ENCODE measurements at places on chromosomes 2 and 18. TPM values are rescaled to one million over a fixed set of nuclear protein-coding genes. Genes with fewer than 3 reads are reported as not detected.

DNA sequence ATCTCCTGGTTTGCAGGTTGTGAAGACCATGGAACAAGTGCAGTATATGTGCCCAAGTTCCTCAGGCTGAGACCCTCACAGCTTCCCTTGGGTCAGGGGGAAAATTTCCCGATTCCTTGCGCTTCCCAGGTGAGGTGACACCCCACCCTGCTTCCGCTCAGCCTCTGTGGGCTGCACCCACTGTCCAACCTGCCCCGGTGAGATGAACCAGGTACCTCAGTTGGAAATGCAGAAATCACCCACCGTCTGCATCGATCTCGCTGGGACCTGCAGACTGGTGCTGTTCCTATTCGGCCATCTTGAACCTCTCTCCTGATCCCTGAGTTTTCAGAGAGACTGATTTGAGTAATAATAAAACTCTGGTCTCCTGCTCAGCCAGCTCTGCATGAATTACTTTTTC is 30.6 kb downstream of the CHCHD5 start:
- DNase-seq = no peak
- H3K4me1 ChIP-seq = peaks cover 2% of the 10 kb centered on the region
- no peak overlapping the region for H3K27ac ChIP-seq
- H3K4me3 ChIP-seq = no peak overlapping the region

- H3K4me3 ChIP-seq = no peak overlapping the region
- no peaks in the 10 kb centered on the region for H3K36me3 ChIP-seq
Observed at GRCh38 chr2:236895497-236895896, 190.2 kb upstream of the COPS8 start.

DNA sequence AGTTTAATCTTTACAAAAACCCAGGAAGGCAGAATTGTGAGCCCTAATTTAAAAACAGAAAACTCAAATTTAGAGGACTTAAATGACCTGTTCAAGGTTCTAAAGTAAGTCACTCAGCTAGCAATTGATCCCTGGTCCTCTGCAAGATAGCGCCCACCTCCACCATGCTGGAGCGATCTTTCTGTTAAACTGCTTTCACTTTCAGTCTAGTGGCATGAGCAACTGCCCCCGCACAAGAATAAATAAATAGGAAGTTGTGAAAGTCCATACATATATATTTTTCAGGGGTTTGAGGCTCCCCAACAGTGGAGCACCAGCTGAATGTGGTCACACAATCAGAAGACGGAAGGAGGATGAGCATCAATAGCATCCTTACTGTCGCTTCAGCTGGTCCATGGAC is 217.9 kb downstream of the NAPG start:
- H3K4me3 ChIP-seq = no peak overlapping the region
- H3K27ac ChIP-seq = no peak overlapping the region
- no peaks in the 10 kb centered on the region for H3K27me3 ChIP-seq
- no peak for DNase-seq
- no peaks in the 10 kb centered on the region for H3K4me1 ChIP-seq

- peaks cover 15% of the 10 kb centered on the region for H3K4me1 ChIP-seq
- no peak overlapping the region for H3K27ac ChIP-seq
- H3K36me3 ChIP-seq = no peaks in the 10 kb centered on the region
- no peaks in the 10 kb centered on the region for H3K27me3 ChIP-seq
- no peak overlapping the region for H3K4me3 ChIP-seq
Observed at GRCh38 chr2:12424809-12425208, 291.9 kb upstream of the TRIB2 start.

GRCh38 chr2:5020116-5020875 is 671.9 kb upstream of the SOX11 start:
- H3K27me3 ChIP-seq = no peaks in the 10 kb centered on the region
- H3K36me3 ChIP-seq = no peaks in the 10 kb centered on the region
- no peak overlapping the region for H3K4me3 ChIP-seq
- H3K27ac ChIP-seq = no peak overlapping the region
- no peak for DNase-seq

GRCh38 chr18:60485201-60485600 is 112.6 kb upstream of the MC4R start:
- peak; percentile 3 for DNase-seq
- H3K4me1 ChIP-seq = no peaks in the 10 kb centered on the region
- no peaks in the 10 kb centered on the region for H3K36me3 ChIP-seq
- H3K27ac ChIP-seq = no peak overlapping the region
- H3K27me3 ChIP-seq = no peaks in the 10 kb centered on the region

- peaks cover 9% of the 10 kb centered on the region for H3K4me1 ChIP-seq
- peak overlapping the region; percentile 84 for H3K27ac ChIP-seq
- H3K27me3 ChIP-seq = no peaks in the 10 kb centered on the region
- peak overlapping the region; percentile 0 for H3K4me3 ChIP-seq
- no peaks in the 10 kb centered on the region for H3K36me3 ChIP-seq
Observed at GRCh38 chr2:48249631-48250473, 280.1 kb upstream of the STON1 start.

DNA sequence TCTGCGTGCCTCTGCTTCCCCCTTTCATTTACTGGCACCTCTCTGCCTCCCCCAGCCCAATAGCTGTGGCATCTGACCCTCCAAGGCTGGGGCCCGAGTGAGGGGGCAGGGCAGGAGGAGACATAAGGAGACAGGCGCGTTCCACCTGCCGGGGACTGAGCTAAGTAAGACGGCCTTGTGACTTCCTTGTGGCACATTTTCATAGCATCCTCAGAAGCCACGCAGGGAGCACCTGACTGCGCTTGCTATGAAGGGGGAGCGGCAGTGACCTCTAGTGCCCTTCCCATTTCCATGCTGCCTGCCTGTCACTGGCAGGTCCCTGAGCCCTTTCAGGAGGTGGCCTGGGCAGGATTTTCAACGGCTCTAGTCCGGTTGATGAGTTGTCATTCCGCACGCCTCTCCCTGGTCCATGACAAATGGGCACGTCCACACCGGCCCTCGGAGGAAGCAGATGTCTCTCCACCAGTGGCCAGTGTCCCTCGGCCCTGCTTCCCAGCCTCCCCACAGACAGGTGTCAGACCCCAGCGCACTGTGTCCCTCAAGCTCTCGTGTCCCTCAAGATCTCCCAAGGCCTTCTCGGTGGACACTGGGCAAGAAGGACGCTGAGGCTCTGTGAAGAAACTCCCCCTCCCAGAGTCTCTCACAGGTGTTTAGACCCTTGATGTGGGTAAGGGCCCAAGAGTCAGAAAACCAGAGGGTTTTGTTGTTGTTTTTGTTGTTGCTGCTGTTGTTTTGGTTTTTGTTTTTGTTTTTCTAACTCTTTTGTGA is 42.7 kb downstream of the CYP26B1 start:
- H3K4me3 ChIP-seq = no peak overlapping the region
- no peaks in the 10 kb centered on the region for H3K4me1 ChIP-seq
- DNase-seq = no peak
- H3K36me3 ChIP-seq = no peaks in the 10 kb centered on the region

GRCh38 chr2:128091726-128092080 is 703 bp downstream of the UGGT1 start:
- peaks cover 2% of the 10 kb centered on the region for H3K36me3 ChIP-seq
- H3K4me3 ChIP-seq = peak overlapping the region; percentile 92
- no peaks in the 10 kb centered on the region for H3K4me1 ChIP-seq
- peak; percentile 31 for DNase-seq
- H3K27ac ChIP-seq = peak overlapping the region; percentile 71

DNA sequence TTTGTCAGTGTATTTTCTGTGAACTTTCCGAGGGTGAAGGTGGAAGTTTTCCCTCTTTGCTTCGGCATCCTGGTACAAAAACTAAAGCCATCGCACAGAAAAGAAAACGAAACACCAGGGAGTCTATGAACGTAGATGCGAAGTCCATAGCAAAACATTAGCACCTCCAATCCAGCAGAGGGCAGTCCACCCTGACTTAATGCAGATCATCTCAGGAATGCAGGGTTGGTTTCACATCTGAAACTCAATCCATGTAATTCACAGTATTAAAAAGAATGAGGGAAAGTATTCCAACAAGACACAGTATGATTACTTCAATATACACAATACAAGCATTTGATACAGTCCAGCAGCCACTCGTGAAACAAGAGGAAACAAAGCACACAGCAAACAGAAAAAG is 70.8 kb downstream of the RTP5 start:
- H3K4me1 ChIP-seq = no peaks in the 10 kb centered on the region
- no peak overlapping the region for H3K27ac ChIP-seq
- H3K4me3 ChIP-seq = no peak overlapping the region
- H3K36me3 ChIP-seq = no peaks in the 10 kb centered on the region

GRCh38 chr2:205034034-205034433 is 488.8 kb downstream of the PARD3B start:
- no peak overlapping the region for H3K27ac ChIP-seq
- DNase-seq = no peak
- no peaks in the 10 kb centered on the region for H3K4me1 ChIP-seq
- H3K36me3 ChIP-seq = no peaks in the 10 kb centered on the region
- H3K27me3 ChIP-seq = no peaks in the 10 kb centered on the region

DNA sequence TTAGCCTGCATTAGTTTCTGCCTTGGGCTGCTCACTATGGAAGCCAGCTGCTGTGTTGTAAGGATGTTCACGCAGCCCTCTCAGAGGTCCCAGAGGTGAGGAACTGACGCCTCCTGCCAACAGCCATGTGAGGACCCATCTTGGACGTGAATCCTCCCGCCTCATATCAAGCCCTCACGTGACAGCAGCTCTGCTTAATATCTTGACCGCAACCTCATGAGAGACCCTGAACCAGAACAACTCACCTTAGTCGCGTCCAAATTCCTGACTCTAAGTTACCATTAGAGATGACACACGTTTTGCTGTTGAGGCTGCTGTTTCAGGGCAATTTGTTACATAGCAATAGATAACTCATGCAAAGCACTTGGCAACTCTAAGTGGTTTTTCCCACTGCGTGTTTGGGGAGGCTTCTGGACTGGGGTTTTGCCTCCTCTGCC is 97.7 kb downstream of the TMEM17 start:
- peaks cover 4% of the 10 kb centered on the region for H3K27me3 ChIP-seq
- peaks cover 2% of the 10 kb centered on the region for H3K4me1 ChIP-seq
- no peaks in the 10 kb centered on the region for H3K36me3 ChIP-seq
- no peak overlapping the region for H3K27ac ChIP-seq
- DNase-seq = no peak

- no peaks in the 10 kb centered on the region for H3K4me1 ChIP-seq
- H3K4me3 ChIP-seq = no peak overlapping the region
- H3K27me3 ChIP-seq = no peaks in the 10 kb centered on the region
- no peaks in the 10 kb centered on the region for H3K36me3 ChIP-seq
- DNase-seq = no peak
- no peak overlapping the region for H3K27ac ChIP-seq
Observed at GRCh38 chr2:38129481-38129880, 53.5 kb upstream of the CYP1B1 start.

DNA sequence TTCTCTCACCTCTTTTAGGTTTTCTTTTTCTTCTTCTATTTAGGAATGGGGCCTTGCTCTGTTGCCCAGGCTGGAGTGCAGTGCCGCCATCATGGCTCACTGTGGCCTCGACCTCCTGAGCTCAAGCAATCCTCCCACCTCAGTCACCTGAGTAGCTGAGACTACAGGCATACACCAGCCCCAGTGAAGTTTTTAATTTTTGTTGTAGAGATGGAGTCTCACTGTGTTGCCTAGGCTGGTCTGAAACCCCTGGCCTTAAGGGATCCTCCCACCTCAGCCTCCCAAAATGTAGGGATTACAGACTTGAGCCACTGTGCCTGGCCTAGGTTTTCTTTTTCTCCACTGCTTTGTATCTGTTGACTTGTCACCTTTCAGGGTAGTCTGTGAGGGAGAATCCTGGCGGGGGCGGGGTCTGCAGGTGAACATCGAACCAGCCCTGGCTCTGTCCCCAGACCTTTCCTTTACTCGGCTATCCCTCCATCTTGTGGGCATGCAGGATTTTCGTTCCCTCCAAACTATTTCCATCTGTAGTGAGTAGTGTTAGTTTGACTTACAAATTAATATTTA is 21.7 kb downstream of the NCK2 start:
- no peak overlapping the region for H3K27ac ChIP-seq
- H3K4me3 ChIP-seq = no peak overlapping the region
- H3K36me3 ChIP-seq = peaks cover 2% of the 10 kb centered on the region
- DNase-seq = no peak

GRCh38 chr18:51621864-51622160 is 424.3 kb upstream of the MEX3C start:
- H3K4me3 ChIP-seq = no peak overlapping the region
- no peaks in the 10 kb centered on the region for H3K27me3 ChIP-seq
- no peaks in the 10 kb centered on the region for H3K4me1 ChIP-seq
- no peaks in the 10 kb centered on the region for H3K36me3 ChIP-seq
- H3K27ac ChIP-seq = no peak overlapping the region

DNA sequence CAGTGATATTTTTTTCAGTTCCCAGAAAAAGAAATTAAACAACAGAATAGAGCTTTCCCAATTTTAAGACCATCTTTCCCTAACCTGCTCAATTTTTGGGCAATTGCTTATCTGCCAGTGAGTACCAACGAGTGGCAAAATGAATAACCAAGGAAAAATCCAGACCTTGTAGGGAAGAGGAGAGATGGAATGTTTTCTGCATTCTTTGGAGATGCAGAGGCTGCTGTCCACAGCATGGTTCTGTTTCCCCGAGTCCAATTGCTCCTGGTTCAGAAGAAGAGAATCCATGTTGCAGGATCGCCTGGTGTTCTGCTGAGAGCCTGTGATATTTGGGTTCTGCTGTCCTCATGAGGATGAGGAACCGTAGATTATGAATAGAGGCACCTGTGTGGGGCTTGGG is 68.2 kb upstream of the MGAT5 start:
- no peak overlapping the region for H3K4me3 ChIP-seq
- peaks cover 4% of the 10 kb centered on the region for H3K4me1 ChIP-seq
- H3K27me3 ChIP-seq = no peaks in the 10 kb centered on the region
- H3K27ac ChIP-seq = no peak overlapping the region
- H3K36me3 ChIP-seq = peaks cover 4% of the 10 kb centered on the region
- no peak for DNase-seq

DNA sequence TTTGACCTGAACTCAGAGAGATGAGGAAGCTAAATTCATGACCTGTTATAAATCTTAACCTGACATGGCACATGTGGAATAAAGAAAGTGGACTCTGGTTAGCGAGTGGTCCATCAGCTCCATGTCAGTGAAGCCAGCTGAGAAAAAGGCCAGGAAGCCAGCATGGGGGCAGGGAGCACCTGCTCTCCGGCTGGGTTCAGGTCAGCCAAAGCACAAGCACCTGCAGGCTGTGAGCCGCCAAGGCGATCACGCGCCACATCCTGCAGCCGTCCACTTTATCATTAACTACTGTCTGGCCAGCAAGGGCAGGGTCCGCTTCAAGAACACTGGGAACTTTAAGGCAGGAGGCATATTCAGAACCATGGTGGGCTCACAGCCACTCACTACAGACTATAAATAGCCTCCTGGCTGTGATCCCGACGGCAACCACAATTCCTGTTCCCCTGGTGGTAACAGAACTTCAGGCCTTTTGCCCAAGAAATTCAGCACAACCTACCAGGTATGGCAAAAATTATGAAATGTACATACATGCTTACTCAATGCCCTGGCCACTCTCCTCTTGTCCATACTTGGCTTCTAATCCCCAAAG is 35.5 kb downstream of the ACVR1 start:
- no peak overlapping the region for H3K27ac ChIP-seq
- no peak overlapping the region for H3K4me3 ChIP-seq
- H3K4me1 ChIP-seq = peaks cover 27% of the 10 kb centered on the region
- peak; percentile 39 for DNase-seq
- H3K27me3 ChIP-seq = no peaks in the 10 kb centered on the region

- no peaks in the 10 kb centered on the region for H3K36me3 ChIP-seq
- H3K27ac ChIP-seq = no peak overlapping the region
- DNase-seq = no peak
- H3K27me3 ChIP-seq = no peaks in the 10 kb centered on the region
Observed at GRCh38 chr2:43360137-43360536, 133.7 kb upstream of the ZFP36L2 start.

AAMP gene
- 118 TPM for total RNA-seq

GALNT1 gene
- 43.9 TPM for total RNA-seq

POTEI gene
- not detected for total RNA-seq

TTC32 gene
- total RNA-seq = 1.9 TPM

PUM2 gene
- 35.6 TPM for total RNA-seq

KCNG2 gene
- not detected for total RNA-seq

FSHR gene
- total RNA-seq = not detected

FOXD4L1 gene
- total RNA-seq = not detected

M1AP gene
- not detected for total RNA-seq
